NCI-H774 (cell line): ENCODE measurements at places on chromosomes 3 and 15.

DNA sequence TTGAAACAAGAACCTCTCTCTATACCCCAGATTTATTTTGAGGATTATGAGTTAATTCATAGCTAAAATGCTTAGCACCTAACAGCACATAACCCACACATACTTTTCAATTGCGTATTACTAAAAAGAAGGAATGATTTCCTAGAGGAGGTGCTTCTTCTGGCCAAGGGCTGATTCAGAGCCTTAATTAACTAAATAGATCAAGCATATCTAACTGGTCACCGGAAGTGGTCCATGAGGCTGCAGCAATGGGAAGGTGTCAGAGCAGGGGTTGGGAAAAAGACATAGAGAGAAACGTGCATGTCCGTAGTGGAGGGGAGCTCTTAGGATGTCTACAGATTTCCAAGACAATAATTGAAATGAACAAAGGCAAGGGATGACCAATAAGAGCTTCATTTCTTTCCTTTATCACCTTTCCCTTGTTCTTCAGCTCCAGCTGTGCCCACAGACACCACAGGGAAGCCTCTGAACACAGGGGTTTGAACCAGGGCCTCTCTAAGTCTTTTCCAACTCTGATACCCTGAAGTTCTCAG, 467 bp downstream of the HGD start:
- DNase-seq, result no peak

DNA sequence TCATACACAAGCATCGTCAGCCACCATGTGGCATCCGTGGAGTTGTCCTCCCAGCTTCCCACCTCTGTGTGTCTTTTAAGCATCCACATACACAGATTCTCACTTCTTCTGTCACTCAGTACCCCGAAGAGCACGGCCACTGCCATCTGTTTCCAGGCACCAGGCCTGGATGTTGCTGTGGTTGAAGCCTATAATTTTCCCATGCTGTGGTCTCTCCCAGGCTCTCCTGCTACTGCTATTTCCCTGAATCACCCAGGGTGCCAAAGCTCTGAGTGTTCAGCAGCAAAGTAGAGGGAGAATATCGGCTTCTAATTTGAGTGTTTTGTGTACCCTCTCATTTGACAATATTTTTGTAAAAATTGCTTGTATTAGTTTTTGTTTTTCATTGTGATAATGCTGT, 265.7 kb downstream of the DIPK2A start:
- DNase-seq, result no peak

DNA sequence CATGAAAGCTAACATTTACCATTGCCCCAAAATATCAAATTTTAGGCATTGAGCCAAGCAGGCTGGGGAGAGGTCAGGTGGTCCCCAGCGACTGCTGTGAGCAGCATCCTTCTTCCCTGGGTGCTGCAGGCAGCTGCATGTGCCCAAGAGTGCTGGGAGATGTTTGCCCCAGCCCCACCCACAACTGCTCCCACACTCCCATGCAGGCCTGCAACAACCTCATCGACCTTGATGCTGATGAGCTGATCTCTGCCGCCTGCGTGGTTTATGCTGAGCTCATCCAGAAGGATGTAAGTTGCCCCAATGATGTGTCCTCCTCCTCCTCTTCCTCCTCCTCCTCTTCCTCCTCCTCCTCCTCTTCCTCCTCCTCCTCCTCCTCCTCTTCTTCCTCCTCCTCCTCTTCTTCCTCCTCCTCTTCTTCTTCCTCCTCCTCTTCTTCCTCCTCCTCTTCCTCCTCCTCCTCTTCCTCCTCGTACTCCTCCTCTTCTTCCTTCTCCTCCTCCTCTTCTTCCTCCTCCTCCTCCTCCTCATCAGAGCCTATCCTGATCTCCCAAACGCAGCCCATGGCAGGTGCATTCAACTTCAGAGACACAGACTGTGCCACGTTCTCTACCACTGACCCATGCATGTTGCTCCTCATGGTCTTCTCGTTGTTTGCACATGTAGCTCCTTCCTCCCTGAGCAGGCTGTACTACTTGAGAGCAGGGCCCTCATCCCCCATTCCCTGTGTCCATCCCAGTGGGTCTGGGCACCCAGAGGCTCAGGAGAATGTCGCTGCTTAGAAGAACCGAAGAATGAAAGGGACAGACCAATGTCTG, 15.1 kb downstream of the TBC1D21 start:
- DNase-seq, result no peak

DNA sequence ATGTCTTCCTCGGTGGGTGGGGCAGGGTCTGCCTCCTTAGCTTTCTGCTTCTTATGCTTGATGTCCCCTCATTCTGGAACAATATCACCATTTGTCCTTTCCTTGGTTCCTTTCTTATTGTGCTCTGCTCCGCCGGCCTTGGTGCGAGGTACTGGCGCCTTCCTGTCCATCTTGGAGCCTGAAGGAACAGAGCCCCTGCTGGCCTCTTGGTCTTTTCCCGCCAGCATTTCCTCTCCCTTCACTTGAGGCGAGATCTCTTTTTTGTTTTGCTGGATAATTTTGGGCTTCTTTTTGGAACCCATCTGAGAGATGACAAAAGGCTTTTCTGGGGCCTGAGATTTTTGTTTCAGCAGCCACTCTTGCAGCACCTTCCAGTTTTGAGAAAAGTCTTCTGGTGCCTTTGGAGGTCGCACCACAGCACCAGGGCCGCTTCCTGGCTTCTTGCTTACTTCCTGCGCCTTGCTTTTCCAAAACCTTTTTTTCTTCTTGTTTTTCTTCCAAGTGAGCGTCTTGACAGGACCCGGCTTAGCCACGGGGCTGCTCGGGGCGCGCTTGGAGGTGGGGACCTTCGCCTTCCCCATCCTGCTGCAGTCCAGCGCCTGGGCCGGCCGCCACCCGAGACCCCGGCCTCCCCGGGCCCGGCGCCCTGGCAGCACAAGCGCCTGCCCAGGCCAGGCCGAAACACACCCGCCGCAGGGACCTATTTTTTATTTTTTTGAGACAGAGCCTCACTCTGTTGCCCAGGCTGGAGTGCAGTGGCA, 127.1 kb downstream of the KLF13 start:
- DNase-seq, result no peak

DNA sequence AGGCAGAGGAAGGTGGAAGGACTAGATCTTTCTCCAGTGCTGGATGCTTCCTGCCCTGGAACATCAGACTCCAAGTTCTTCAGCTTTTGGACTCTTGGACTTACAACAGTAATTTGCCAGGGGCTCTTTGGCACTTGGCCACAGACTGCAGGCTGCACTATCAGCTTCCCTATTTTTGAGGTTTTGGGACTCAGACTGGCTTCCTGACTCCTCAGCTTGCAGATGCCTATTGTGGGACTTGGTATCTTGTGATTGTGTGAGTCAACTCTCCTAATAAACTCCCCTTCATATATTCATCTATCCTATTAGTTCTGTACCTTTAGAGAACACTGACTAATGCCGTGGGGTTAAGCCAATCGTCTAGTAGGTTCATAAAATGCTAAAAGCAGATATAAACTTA, 8.8 kb upstream of the B3GNT5 start:
- no peak for DNase-seq

- DNase-seq, result no peak
Observed at GRCh38 chr15:39819533-39819932, 36.9 kb upstream of the FSIP1 start.

GRCh38 chr15:75646944-75647364, 758 bp upstream of the SNX33 start:
- DNase-seq, result no peak

DNA sequence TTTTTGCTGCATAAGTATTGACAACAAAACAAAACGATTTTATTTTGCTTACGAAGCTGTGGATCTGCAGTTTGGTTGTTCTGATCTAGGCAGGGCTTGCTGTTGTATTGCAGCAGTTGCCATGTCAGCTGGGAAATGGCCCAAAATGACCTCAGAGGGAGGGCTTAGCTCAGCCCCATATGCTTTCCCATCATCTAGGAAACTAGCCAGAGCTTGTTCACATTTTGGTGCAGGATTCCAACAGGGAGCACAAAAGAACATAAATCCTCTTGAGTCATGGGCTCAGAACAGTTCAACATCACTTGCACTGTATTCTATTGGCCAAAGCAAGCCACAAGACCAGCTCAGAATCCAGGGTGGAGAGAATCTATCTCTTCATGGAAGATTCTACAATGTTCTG, 42.2 kb upstream of the ROBO2 start:
- no peak for DNase-seq

DNA sequence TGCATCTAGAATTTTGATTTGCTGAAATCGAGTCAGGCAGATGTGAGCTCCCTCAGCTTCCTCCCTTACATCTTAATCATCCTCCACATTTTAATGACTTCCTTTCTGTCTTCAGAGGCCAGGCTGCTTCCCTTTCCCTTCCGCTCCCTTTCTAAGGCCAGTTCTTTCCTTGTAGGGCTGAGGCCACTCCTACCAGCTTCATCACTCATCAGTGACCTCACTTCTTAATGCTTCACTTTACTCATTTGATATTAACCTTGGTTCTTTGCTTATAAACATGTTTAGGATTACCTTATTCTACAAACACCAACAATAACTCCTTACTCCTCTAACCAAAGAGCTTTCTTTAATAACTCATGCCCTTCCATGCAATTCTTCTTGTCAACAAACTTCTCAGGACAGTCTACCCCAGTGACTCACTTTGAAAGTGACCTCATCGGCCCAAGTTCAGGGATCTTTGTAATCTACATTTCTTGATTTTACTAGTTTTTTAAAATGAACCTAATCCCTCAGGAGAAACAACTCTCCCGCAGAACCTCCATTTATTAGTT, 23.9 kb downstream of the ILDR1 start:
- DNase-seq, result no peak

DNA sequence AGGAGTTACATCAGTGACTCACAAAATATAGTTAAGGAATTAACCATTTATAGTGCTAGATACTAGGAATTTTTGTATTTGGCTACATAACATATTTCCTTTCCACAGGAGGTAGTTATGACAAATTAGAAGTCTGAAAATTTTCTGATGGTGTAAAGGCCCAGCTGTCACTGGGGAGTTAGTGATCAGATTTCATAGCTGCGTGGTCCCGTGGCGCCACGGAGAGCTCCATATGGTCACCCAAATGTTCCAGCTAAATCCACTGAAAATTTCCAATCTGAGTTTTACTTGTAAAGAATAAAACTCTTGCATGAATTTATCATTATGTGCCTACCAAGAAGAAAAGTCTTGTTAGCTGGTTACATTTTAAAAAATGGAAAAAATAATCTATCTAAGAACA, 368.9 kb upstream of the PLSCR5 start:
- DNase-seq, result no peak

GRCh38 chr15:38868326-38869114, 303.9 kb upstream of the RASGRP1 start:
- no peak for DNase-seq

GRCh38 chr3:139020036-139020867, 474 bp downstream of the PRR23B start:
- DNase-seq, result no peak

DNA sequence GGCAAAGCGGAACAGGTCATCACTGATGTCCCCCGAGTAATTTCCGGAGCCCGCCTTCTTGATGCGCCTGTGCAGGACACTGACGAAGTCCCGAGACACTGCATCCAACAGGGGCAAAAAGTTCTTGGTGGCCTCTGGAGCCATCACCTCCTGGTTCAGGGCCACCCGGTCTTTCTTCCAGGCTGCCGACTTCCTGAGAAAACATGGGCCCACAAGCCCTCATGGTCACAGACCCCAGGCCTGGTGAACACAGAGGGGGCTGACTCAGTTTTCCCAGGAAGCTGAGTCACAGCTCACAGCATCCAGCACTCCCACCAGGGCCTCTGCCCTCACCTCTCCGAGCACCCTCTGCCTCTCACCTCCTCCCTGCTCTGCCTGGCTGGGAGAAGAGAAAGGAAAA, 22.4 kb downstream of the CYP11A1 start:
- no peak for DNase-seq

DNA sequence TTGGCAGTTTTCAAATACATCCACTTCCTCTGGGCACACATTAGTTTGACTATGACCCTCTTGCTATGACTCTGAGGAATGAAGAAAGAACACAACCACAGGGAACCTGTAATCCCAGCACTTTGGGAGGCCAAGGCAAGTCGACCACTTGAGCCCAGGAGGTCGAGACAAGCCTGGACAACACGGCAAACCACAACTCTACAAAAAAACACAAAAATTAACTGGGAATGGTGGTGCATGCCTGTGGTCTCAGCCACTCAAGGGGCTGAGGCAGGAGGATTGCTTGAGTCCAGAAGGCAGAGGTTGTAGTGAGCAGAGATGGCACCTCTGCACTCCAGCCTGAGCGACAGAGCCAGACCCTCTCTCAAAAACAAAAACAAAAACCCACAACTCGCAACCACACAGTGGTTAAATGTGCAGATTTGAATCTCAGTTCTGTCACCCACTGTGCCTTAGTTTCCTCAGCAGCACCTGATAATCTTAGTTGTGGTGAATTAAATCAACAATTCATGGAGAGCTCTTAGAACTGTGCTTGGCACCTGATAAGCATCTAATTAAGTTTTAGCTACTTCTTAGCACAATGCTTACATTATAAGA, 65.7 kb downstream of the MYLK start:
- no peak for DNase-seq

GRCh38 chr3:134918441-134918840, 123.4 kb downstream of the EPHB1 start:
- DNase-seq, result no peak

DNA sequence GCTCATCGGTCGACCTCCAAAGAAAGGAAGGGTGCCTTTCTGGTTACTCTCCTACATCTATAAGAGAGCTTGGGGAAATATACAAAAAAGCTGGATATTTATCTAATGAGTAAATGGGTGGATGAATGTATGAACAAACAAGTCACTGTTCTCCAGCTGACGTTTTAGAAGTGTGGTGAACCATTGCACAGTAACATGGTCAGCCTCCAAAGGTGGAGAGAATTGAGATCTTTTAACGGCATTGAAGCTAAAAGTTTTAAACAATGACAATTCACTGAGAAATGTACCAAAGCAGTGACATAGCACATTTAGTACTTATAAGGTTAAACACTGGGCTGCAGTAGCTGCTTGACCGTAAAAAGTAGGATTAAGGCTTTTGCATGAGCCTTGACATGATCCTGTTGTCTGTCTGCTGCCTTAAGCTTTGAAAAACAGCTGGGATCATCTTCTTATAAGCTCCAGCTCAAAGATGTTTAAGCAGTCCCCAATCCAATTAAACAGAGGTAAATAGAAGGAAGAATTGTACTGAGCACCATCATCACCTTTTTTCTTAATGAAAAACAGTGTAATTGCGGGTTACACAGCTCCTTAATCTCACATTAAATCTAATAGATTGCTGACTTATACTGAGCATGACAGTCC, 222.9 kb downstream of the WDR72 start:
- DNase-seq, result no peak

- DNase-seq, result no peak
Observed at GRCh38 chr3:187281191-187281714, 10.3 kb downstream of the MASP1 start.

- DNase-seq, result no peak
Observed at GRCh38 chr3:152350139-152350538, 81.4 kb downstream of the MBNL1 start.

GRCh38 chr3:167773584-167773983, 38.1 kb downstream of the SERPINI1 start:
- DNase-seq, result no peak

- no peak for DNase-seq
Observed at GRCh38 chr3:186361762-186362536, at the start of gene DGKG. TSS of gene DGKG (minus strand) at chr3:186362234. CDS start at chr3:186320459, 41,775 bp downstream.

DNA sequence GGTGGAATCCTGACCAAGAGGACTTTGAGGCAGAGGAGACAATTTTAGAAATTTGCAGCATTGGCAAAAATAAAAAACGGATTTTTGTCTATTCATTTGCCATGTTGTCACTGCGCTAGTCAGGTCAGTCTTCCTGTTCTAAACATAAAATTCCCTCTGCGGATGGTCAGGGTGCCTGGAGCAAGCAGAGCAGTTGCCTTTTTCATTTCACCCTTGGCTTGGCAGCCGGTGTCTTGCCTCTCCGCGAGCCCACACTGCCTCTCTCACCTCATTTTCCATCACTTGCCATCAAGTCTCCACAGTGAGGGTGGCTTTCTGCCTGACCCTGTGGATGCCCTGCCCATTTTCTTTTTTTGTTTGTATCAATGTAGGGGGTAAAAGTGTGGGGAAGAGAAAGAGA, 396.1 kb downstream of the LRTM1 start:
- no peak for DNase-seq
